ENCODE measurements at places on chromosomes 3 and 15.

GRCh38 chr3:132804498-132804897 lies 82.3 kb upstream of the NPHP3 start:
- no peak for DNase-seq

- DNase-seq = no peak
These were observed 194.6 kb downstream of the ADAMTSL3 start for GRCh38 chr15:83848315-83849050.

GRCh38 chr3:65583188-65583587 lies 455.5 kb downstream of the MAGI1 start:
- no peak for DNase-seq

DNA sequence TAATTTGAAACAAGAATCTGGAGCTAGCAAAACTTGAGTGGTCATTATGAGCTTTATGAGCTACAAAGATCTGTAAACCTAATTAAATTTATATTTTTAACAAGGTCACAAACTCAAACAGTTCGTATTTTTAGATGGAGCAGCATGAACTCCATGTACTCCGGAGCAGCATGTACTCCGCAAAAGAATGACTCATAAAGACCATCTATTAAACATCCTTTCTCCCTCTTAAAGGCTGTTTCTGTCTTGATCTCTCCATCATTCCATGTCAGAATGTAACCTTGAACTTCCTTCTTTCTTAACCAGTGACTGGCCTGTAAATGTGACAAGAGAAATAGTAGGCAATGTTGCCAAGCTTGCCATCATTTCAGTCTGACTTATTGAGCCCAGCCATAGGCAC lies 696.9 kb downstream of the ZNF385D start:
- DNase-seq = no peak

GRCh38 chr15:99453637-99454030 lies 112.2 kb upstream of the MEF2A start:
- DNase-seq = no peak
